Neural crest cell (in vitro differentiated cells): ENCODE measurements at places on chromosomes 7 and 10. TPM values are rescaled to one million over a fixed set of nuclear protein-coding genes. Genes with fewer than 3 reads are reported as not detected.

GRCh38 chr10:90130321-90131086 is 429.1 kb downstream of the KIF20B start:
- no peak for DNase-seq

- no peak for DNase-seq
These were observed 2.1 kb downstream of the SCD start for GRCh38 chr10:100349087-100349486.

The CYP26C1 gene
- 0.30 and 0.37 TPM in 2 replicates for total RNA-seq

DNA sequence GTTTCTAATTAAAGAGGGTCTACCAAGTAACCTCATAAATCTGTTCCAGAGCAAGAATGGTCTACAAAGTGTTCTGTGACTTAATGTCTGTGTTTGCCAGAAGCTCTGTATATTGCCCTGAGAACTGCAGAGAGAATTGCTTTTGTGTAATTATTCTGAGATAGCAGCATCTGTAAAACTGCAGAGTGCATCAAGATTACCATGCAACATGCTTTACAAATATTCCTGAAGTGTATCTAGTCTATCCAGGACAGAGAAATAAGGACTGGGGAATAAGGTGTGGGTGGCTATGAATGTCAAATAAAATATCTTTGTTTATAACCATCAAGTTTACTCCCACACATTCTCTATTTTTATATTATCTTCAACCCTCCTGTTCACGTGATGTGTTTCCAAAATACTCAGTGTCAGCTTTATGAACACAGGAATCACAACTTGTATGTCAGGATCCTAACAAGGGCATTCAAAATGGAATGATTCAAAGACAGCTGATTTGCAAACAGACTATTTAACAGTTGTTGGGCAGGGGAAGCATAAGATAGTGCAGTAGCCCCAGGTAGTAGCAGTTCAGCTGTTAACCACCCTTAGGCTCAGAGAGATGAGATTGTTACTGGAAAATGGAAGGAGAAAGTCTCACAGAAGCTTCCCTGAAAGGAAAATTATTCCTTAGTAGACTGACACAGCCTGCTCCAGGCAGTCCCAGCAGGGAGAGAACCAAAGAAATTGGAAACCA is 15.3 kb upstream of the LIPA start:
- DNase-seq, result no peak

The TMEM213 gene
- not detected in 2 replicates for total RNA-seq
